ENCODE measurements at places on chromosomes 3 and 15. TPM values are rescaled to one million over a fixed set of nuclear protein-coding genes. Genes with fewer than 3 reads are reported as not detected.

DNA sequence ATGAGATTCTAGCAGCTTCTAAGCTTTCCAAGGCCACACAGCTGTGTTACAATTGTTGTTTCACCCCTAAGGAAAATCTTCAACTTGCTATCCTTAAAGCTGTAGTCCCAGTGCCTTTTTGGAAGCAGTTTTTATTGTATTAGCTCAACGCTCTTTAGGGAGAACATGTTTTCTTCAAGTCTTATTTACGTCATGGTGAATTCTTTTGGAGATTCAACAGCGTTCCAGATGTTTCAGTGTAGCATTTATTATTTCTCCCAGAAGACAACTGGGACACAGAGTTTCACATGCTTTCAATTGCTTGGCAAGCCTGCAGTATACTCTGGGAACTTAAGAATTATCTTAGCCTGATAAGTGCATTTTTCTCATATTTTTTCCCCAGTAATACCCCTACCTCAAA is 888.3 kb downstream of the PLOD2 start:
- peak; percentile 98 for DNase-seq

The MED12L gene
- 9.2 TPM for polyA plus RNA-seq

GRCh38 chr3:12586403-12586802 is 29.5 kb downstream of the MKRN2 start:
- no peak for DNase-seq

DNA sequence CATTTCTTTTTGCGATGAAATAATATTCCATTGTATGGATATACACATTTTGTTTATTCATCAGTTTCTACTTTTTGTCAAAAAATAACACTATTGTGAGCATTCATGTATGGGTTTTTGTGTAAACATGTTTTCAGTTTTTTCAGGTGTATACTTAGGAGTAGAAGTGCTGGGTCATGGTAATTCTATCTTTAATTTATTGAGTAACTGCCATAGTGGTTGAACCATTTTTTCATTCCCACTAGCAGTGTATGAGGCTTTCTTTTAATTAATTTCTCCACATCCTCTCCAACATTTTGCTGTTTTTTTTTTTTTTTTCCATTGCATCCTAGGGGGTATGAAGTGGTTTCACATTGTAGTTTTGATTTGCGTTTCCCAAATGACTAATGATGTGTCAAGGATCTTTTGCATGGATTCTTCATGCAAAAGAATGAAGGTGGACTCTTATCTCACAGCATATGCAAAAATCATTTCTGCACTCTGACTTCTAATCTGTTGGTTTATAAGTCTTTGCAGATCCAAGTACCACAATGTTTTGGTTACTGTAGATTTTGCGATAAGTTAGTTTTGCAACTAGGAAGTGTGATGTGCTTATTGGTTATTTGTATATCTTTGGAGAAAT is 12.6 kb downstream of the ATP2C1 start:
- DNase-seq, result no peak

- peak; percentile 93 for DNase-seq
These were observed 684 bp upstream of the RPS27L start for GRCh38 chr15:63157891-63158431.
